ENCODE measurements at places on chromosomes 4 and X.
A peak's percentile ranks its signal among the peaks of the same experiment; 100 is the strongest.

DNA sequence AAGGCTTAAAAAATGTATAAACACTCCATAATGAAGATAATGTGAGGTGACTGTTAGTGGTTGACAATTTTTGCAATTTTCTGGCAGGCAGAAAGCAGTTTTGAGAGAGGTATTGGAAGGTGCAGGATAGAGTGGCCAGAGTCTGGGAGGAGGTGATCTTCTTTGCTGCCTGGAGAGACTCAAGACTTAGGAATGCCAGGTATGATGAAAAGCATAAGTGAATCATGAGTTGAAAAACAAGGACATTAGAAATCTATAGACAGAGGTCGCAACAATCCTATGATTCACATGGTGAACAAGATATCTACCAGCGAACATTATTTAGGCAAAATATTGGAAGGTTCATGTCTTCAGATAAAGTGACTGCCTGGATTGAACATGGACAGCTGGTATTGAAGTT lies 118.5 kb downstream of the CFAP299 start:
- DNase-seq = no peak

- no peak for DNase-seq
Observed at GRCh38 chr4:33961761-33962160, 2282.6 kb downstream of the ARAP2 start.

DNA sequence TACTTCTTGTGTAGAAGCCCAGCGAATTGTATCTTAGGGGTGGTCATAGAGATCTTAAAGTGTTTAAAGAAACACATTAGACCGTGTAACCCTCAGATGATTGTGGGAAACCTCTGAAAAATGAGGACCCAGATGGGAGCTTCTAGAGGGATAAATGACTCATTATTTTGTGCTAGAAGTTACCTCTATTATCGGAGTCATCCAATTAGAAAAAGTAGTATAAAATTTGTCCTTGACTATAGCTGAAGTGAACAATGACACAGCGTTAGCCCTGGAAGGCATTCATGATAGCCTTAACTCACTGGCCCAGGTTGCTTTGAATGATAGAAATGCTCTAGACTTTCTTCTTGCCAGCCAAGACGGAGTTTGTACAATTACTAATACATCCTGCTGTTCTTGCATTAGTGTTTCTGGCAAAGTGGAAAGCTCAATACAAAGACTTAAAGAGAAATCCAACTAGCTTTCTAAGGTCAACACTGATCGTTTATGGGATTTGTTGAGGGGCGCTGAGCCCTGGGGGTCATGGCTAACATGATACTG lies 178.9 kb upstream of the VEGFC start:
- no peak for DNase-seq

DNA sequence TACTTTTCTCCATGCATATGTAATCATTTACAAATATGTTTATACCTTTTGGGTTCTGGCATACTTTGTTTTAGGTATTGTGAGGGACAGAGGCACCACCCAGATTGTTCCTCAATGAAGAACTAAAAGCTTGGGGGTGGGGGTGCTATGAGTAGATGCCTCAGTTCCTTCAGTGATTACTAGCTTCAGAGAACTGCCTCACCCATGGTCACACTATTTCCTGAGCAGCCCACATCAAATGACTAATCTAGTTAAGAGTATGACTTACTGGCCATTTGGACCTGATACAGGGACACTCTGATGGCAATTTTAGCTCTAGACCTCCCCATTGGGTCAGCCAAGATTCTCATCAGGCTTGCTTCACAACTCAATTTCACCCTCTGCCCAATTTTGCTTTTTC lies 22.2 kb upstream of the CXXC4 start:
- DNase-seq = no peak

GRCh38 chr4:77538574-77539157 lies 67.0 kb upstream of the CXCL13 start:
- DNase-seq = no peak

- DNase-seq = no peak
Observed at GRCh38 chr4:84597450-84597849, 14.5 kb downstream of the CDS1 start.

- no peak for DNase-seq
Observed at GRCh38 chrX:122770581-122770980, 413.5 kb upstream of the GRIA3 start.

DNA sequence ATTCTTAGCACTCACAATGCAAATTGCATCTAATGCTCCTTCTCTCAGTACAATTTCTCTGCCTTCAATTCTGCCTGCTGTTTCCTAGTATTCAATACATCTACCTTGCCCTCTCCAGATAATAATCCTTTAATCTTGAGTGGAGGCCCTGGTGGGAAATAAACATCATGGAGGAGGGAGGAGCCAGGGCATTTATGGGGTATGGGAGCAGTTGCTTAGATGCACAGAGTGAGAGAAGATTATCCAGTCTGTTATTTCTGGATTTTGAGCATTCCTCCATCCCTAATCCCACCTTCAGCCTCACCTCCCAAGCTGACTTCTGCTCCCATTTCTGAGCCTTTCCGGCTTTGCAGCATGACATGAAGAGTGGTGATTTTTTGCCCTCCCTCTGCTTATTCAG lies 127.9 kb upstream of the PPP3CA start:
- no peak for DNase-seq

DNA sequence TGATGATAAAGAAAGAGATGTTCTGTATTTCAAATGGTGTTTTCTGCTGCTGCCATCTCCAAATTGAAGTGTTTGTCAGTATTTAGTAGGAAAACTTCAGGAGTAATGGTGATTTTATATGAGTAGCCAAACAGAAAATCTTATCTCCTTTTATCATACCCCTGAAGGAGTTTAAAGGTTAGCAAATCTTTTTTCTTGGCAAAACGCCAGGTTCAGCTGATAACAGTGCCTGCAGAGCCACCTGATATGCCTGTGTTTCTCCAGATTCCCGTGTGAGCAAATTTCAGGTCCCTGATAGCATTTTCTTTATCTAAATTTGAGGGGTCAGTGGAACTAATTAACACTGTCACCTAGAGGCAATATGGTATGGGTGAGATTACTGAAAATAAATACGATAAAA lies 65.8 kb upstream of the ETNPPL start:
- DNase-seq = no peak

- no peak for DNase-seq
Observed at GRCh38 chrX:31070057-31070468, 1.8 kb downstream of the FTHL17 start.

DNA sequence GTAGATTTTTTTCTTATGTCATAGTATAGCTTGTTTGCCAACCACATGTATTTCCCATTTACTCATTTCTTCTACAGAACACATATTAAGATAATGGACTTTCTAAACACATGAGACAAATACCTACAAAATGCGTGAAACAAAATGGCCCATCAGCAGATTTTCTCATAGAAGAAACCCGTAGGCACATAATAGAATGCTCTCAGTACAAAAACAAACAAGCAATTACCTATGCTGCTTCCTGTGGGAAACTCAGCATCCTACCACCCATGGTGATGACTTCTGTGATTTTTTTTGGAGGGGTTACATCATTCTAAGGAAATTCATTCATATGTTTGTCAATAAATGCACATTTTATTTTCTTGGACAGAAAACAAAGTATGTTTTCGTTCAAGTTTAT lies 343.6 kb downstream of the SPRY1 start:
- DNase-seq = no peak

DNA sequence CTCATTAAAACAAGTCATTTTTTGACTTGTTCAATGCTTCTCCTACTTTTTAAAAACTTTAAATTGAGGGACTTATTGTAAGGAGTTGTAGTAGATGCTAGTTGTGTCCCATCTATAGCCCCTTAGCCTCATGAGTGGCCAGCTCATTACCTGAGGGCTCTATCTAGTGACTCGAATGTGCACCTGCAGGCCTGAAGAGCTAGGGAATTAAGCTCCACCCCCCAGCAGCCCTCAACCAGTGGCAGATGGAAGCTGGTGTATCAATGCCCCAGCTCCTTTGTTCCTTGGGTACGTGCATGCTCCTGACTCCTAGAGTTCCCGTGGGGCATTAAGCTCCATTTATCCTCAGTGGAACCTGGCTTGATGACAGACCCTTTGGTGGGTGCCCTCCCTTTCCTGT lies 146.7 kb upstream of the FAM9B start:
- no peak for DNase-seq

GRCh38 chrX:8424912-8425311 lies 39.7 kb upstream of the VCX3B start:
- DNase-seq = no peak

GRCh38 chrX:134683351-134684005 lies 25.2 kb upstream of the PLAC1 start:
- no peak for DNase-seq

GRCh38 chr4:478373-478772 lies 20.6 kb downstream of the ZNF721 start:
- DNase-seq = no peak

- no peak for DNase-seq
Observed at GRCh38 chr4:145860897-145861296, 77.7 kb downstream of the ZNF827 start.

- no peak for DNase-seq
Observed at GRCh38 chr4:56235011-56235410, 152.3 kb downstream of the AASDH start.

DNA sequence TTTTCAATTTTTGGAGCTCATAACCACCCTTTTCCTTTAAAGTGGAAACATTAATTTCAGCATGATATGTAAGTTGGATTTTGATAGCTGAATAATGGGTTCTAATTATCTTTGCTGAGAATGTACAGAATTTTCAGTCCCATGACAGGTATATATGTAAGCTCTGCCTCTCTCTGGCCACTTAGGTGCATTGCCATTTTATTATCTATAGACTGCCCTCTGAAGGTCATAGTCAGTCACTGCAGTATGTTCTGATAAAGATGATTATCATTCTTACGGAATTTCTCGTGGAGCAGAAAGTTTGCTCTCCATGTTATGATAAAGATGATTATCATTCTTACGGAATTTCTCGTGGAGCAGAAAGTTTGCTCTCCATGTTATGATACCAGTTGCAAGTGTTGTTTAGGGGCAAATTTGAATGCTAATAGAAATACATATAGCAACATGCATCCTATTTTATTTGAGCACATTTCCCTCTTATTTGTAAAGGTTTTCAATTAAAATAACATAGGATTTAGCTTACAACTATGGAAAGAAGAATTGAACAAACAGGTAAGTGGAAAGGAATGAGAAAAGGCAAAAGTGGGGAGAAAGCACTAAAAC lies 10.4 kb downstream of the AFP start:
- DNase-seq = peak; percentile 20

GRCh38 chr4:129377131-129377845 lies 281.3 kb downstream of the C4orf33 start:
- DNase-seq = no peak

GRCh38 chr4:138398322-138398721 lies 156.2 kb upstream of the SLC7A11 start:
- no peak for DNase-seq

DNA sequence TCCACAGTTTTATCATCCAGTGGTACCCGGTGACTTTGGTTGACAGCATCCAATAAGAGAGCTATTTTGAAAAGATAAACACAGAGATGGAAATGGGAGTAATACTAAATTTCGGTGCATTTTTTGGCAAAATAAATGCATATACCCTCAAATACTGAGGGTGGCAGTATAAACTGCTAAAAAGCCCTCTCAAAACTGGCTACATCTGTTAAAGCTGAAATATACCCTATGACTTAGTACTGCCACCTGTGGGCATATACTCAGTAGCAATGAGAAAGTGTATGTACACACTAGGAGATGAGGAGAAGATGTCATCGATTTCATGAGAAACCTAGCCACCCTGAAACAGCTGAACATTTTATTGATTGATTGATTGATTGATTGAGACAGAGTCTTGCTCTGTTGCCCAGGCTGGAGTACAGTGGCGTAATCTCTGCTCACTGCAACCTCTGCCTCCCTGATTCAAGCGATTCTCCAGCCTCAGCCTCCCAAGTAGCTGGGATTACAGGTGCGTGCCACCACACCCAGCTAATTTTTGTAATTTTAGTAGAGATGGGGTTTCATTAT lies 12.2 kb upstream of the TMEM128 start:
- DNase-seq = peak; percentile 17

DNA sequence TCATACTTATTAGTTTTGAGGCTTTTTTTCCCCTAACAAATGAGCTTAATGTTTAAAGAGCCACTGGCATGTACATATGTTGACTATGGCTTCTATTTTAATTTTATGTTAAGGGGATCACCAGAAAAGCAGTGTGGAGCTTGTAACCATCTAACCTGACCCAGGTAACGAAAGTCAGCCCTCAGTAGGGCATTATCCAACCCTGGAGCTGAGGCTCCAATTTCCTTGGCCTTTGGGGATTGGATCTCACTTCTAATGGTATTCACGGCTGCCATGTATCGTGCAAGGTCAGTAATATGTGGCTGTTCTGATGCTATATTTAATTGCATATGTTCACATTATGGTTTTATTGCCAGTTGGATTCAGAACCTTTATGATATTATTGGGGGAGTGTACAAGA lies 75.2 kb upstream of the CCSER1 start:
- DNase-seq = no peak

GRCh38 chrX:112163906-112164305 lies 81.3 kb upstream of the TRPC5 start:
- DNase-seq = no peak

DNA sequence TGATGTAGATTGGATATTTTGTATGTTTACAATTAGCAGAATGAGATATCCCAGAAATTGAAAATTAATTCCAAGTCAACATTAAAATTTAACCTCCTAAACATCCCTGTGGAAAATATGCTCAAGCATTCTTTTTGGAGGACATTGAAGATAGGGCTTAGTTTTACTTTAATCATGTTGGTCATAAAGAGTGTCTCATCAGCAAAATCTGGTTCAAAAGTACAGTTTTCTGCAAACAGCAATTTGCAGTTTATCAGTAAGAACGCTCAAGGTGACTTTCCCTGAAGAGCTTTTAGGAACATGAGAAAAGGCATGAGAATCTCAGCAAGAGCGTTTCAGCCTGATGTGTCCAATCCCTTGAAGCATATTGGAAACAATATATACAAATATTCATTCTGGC lies 889.8 kb downstream of the CENPC start:
- DNase-seq = no peak

- DNase-seq = no peak
Observed at GRCh38 chrX:10893366-10893765, 217.8 kb upstream of the HCCS start.

DNA sequence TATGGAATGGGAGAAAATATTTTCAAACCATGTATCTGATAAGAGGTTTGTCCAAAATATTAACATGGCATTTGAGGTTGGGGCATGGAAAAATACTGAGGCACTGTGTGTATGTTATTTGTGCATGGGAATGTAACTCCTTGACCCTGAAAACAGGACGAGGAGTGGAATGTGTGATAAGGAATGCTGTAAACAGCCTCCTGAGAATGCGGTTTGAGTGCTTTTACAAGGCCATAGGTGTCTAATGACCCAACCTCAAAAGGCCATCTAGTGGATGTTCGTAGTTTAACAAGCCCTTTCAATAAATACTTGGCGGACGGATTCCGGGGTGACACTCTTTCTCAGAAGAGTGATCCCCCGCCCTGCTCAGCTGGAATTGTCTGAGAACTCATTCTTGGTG lies 162.9 kb upstream of the USP9X start:
- peak; percentile 26 for DNase-seq

GRCh38 chr4:30957706-30958105 lies 237.5 kb downstream of the PCDH7 start:
- DNase-seq = no peak

- peak; percentile 21 for DNase-seq
Observed at GRCh38 chr4:106266201-106266600, 49.8 kb downstream of the TBCK start.

All from hematopoietic multipotent progenitor cell treated with erythropoietin and hydrocortisone succinate and interleukin-3 and kit ligand, for 17 days (in vitro differentiated cells).